ENCODE measurements at places on chromosomes 16 and 17.
A peak's percentile ranks its signal among the peaks of the same experiment; 100 is the strongest.

DNA sequence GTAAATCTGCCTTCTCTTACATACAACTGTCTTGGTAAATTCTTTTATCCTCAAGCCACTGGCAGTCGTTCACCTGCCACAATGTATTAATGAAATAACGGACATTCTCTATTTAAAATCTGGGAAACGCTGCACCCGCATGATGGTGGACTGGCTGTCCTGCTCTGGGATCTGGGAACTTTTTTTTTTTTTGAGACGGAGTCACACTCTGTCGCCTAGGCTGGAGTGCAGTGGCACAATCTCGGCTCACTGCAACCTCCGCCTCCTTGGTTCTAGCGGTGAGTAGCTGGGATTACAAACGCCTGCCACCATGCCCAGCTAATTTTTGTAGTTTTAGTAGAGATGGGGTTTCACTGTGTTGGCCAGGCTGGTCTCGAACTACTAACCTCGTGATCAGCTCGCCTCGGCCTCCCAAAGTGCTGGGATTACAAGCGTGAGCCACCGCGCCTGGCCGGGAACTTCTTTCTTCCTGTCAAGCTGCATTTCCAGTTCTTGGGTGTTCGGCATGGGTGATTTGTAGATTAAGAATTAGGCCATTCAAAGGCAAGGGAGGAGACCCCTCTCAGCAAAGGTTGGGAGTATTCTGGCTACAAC is 28.3 kb downstream of the PRDM7 start:
- no peak for DNase-seq

GRCh38 chr17:71522383-71522782 is 598.4 kb upstream of the SOX9 start:
- DNase-seq, result no peak

DNA sequence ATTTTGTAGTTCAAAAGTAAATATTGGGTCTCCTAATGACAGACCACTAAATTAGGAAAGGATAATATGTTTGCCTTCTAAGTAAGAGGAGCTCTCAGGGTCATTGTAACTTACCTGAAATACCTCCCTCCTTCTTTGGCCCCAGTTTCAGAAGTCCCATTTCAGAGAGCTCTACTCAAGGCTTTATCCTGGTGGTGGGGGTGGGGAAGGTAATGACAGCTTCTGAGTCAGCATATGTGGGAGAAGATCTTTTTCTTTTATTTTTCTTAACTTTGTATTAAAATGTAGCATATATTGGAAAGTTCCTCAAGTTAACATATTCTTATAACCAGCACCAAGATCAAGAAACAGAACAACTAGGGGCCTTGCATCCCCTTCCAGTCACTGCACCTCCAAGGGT is 16.9 kb upstream of the GINS3 start:
- no peak for DNase-seq

- peak; percentile 83 for DNase-seq
These were observed 2.1 kb downstream of the SCARF1 start for GRCh38 chr17:1643293-1643998.

DNA sequence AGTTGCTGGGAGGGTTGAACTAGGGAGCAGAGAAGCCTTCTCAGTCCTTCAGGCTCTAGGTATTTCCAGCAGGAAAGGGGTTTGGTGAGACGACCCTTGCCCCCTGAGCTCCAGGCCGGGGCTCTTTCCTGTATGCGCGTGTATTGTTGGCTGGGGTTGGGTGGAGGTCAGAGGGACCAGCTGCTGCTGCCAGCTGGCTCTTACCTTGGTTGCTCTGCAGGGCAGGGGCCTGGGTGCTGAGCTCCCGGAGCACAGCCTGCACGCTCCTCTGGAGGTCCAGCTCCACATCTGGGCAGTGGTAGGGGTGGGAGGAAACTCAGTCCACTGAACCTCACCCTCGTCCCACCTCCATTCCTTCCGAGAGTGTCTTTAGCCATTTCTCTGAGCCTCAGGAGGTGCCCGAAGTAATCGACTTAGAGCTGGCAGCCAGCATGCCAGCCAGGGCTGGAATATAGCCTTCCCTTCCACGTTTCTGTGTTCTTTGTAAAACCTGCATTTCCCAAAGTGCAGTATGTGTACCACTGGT is 28.0 kb downstream of the PIK3R6 start:
- DNase-seq, result no peak

- no peak for DNase-seq
These were observed 52.8 kb downstream of the SNX20 start for GRCh38 chr16:50628156-50628802.
